GM12865 (cell line): ENCODE measurements at places on chromosomes 1 and 21.

DNA sequence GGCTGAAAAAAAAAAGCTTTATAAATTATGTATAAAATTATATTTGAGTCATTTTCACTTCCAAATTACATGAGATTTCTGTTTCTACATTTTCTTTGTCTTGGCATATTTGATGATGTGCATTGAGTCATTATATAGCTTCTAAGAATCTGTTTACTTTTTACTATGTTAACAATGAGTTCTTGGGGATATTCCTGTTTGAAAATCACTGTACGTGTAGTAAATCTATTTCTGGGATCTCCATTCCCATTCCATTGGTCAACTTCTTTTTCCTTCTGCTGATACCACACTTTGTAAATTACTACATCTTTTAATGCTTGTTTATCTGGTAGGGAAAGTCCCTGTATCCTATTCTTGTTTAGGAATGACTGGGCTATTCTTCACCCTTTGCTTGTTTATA, 43.6 kb downstream of the TNFRSF9 start:
- DNase-seq: no peak

DNA sequence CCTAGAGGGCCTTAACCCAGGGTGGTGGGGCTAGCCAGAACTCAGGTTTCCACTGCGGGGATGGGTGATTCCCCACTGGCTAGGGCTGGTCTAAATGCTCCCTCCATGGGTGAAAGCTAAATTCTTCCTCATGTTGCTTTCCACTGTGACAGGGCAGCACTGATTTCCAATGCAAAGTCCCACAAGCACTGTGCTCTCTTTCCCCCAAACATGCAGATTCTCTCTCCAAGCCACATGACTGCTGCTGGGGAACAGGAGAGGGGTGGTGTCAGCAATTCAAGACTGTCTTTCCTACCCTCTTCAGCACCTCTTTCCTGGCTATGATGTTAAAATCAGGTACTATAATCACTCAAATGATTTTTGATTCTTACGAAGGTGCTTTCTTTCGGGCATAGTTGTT, 215.5 kb downstream of the RWDD3 start:
- DNase-seq: no peak

DNA sequence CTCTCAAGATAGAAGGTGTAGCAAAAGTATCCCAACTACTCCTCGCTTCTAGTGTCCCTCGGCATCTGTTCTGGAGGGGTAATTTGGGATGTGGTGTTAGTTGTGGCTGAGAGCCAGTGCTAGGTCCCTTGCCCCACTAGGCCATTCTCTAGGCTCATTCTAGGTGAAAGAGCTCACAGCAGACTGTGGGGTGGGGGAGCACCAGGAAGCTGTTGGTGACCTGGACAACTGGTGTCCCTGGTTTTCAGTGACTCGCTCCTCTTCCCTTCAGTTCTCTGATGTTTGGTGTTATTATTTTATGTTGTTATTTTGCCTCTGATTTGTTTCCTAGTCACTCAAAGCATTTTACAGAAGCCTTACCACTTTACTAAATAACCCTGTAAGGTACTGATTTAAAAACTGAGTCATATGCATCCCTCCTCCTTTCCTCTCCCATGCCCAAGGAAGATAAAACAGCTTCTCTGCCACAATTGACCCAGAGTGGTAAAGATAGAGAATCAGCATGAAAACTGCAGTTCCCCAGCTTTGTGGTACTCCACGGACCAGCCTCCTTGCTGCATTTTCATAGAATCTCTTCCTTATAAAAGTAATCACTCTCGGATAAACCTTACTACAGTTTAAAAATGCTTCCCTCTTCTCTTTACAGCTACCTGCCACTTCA, 14.1 kb downstream of the DYRK3 start:
- DNase-seq: no peak

- no peak for DNase-seq
These were observed 2.9 kb downstream of the DNASE2B start for GRCh38 chr1:84401156-84401555.

GRCh38 chr1:32742199-32742947, 39.8 kb upstream of the SYNC start:
- DNase-seq: no peak

GRCh38 chr1:205298191-205298994, 23.2 kb downstream of the NUAK2 start:
- no peak for DNase-seq

DNA sequence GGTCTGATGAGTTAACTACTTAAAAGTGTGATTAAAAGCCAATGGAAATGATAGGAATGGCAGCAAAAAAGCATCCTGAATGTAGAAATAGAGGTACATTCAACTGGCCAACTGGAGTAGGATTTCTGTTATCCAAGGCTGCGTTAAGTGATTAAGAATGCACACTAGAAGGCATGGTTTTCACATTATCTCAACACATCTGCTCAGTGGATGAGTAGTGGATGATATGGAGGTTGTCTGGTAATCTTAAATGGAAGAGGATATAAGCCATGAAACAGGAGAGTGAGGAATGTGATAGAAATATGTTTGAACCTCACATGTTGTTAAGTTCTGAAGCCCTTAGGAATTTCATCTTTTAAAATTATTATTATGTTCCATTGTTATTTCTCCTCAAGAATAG, 839.9 kb downstream of the USP25 start:
- no peak for DNase-seq

- DNase-seq: no peak
These were observed 3.8 kb upstream of the CDC20 start for GRCh38 chr1:43354936-43355335.

GRCh38 chr1:118944133-118944532, 44.0 kb downstream of the TBX15 start:
- DNase-seq: no peak

DNA sequence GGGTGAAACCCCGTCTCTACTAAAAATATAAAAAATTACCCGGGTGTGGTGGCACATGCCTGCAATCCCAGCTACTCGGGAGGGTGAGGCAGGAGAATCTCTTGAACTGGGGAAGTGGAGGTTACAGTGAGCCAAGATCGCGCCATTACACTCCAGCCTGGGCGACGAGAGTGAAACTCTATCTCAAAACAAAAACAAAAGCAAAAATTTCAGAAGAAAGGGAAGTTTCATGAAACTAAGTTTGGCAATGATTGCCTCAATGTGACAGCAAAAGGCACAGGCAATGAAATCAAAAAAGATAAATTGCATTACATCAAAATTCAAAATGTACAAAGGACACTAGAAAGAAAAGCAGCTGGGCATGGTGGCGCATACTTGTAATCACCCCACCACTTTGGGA, 40.1 kb downstream of the BTF3L4 start:
- DNase-seq: peak; percentile 14

DNA sequence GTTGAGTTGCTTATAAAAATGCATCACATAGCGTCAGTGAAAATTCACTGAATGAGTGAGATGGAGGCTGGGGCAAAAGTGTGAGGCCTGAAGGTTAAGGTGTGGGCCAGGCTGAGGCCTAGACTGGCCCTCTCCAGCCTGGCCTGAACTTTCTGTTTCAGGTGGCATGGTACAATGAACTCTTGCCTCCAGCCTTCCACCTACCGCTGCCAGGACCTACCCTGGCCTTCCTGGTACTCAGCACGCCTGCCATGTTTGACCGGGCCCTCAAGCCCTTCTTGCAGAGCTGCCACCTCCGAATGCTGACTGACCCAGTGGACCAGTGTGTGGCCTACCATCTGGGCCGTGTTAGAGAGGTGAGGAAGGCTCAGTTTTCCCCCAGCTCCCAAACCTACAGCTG, 7.1 kb downstream of the MMACHC start:
- no peak for DNase-seq

- DNase-seq: no peak
These were observed 33.8 kb downstream of the HHAT start for GRCh38 chr1:210362526-210362925.

- DNase-seq: no peak
These were observed 7.8 kb upstream of the PLEKHG5 start for GRCh38 chr1:6499296-6499695.

DNA sequence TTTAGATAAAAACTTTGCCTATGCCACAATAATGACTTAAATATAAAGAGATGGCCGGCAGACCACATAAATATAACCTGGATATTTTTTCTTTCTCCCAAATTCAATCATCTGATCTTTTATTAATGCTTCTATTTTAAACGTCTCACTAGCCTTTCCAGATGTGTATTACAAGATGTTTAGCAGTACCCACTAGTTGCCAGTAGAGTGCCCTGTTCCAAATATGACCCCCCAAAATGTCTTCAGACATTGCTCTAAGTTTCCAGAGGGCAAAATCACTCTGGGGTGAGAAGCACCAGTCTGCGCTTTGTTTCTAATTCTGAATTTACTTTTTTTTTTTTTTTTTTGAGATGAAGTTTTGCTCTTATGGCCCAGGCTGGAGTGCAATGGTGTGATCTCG, 268.1 kb downstream of the GRIK1 start:
- no peak for DNase-seq

DNA sequence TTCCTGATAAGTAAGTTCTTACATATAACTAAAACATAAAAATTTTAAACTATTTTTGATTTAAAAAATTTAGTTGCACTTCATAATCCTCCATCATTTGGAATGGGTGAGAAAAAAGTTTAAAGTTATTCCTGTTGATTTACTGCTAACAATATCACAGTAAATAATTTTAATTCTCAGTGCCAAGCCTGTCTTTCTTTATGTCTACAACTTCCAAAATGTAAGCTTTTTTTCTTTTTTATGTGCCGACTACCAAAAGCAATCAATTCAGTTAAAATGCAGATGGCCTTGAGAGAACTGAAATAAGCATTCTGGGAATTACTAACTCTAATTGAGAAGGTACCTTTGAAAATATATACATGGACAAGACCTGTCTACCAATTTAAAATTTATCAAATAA, 1224.3 kb upstream of the B3GALT2 start:
- no peak for DNase-seq

- DNase-seq: no peak
These were observed 496.0 kb downstream of the AGBL4 start for GRCh38 chr1:49527606-49528305.

DNA sequence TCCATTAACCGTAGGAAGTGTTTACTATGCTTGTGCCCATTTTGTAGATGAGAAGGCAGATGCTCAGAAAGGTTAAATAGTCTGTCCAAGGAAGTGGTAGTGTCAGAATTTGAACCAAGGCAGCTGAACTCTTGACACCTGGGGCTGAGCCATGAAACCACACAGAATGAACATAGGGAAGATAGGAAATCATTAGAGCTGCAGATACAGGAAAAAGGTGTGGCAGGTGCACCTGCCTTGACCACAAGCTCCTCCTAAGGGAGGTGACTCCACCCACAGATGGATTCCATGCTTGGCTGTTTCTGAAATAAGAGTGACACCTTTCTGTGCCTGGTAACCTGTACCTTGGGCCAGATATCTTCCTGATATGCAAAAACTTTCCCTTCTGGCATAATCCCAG, 69.9 kb upstream of the IGSF21 start:
- DNase-seq: no peak

DNA sequence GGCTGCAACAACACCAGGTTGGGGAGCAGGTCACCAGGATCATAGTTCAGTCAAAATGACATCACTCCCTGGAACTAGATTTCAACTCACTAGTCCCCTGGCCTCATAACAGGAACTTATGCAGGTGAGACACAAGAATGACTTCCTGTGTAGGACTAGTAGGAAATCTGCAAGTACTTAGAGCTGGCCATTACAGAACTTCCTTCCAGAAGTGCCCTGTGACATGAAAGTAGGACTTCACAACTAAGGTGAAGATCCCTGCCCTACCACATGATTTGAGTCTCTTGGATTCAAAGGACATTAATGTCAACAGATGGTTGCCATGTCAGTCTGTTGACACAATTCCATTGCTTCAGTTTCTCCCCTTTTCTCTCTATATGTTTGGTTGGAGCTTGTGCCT, 223.1 kb downstream of the RPS6KC1 start:
- DNase-seq: peak; percentile 11

GRCh38 chr1:188769936-188770335, 1707.7 kb downstream of the BRINP3 start:
- DNase-seq: no peak

DNA sequence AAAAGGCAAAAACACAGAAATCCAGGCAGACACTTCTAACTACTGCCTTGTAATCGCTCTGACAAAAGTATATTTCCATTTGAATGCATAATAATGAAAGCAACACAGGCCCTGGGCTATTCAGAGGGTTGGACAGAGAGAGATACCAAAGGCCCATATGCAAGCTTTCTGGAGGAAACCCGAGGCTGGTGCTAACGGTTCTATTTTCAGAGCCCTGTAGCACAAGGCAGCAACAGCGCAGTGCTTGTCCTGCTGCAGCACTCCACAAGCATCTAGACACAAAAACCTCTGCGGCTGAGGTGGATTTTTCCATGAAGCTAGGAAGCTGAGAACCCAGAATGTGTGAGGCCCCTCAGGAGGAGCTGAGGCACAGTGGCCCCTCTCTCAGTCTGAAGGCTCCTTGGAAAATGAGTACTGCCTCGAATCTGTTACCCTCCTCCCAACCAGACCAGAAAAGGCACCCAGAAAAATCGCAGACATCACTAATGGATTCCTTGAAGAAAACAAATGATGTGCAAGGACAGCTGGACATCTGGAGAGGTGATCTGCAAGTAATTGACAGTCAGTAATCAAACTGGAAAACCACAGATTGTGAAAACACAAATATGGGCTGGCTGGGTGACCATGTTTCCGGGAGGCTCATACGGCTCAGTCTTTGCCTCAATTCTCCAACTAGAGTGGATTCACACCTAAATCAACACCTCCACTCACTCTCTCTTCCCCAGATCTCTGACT, 54.0 kb downstream of the COLGALT2 start:
- no peak for DNase-seq

DNA sequence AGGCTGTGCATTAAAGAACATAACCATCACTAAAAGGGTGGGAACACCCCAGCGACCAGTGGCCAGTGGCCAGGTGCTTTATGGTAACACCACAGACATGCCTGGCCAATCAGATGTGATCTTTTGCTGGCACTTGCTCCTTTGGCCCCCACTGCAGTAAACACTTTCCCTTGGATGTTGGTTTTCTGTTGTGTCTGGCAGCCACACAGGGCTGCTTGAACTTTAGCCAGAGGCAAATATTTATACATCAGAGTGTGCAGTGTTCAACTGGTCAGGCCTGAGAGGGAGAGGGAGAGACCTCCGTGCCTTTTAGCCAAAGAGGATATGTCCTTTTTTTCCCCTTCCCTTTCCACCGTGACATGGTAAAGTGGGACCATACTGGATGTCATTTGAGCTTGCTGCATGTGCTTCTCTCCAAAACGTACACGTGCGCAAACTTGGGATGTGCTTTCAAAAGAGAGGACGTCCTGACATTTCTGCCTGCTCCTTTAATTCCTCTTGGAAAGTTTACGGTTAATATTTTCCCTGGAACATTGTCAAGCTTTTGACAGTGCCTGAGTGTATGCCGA, 101.2 kb downstream of the NFIA start:
- DNase-seq: no peak

DNA sequence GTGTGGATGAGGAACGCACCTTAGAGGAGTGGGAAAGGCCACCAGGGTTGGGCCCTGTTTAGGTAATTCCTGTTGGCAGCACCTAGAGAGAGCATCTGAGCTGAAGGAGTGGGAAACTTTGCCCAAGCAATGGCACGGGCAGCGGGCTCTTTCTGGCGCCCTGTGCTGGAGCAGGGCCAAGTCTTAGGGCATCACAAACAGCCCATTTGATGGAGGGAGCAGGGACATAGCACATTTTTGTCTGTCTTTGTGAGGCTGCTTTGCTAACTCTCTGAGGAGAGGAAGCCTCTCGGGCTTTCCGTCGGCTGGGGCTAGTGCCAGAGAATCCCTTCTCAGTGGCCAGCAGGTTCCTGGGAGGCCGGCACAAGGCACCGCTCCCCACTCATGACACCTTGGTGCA, 22.5 kb upstream of the CNTN2 start:
- no peak for DNase-seq
